Cerebellar nuclear complex (tissue), 1 donor: ENCODE measurements at places on chromosomes 12 and 14.
A peak's percentile ranks its signal among the peaks of the same experiment; 100 is the strongest.

DNA sequence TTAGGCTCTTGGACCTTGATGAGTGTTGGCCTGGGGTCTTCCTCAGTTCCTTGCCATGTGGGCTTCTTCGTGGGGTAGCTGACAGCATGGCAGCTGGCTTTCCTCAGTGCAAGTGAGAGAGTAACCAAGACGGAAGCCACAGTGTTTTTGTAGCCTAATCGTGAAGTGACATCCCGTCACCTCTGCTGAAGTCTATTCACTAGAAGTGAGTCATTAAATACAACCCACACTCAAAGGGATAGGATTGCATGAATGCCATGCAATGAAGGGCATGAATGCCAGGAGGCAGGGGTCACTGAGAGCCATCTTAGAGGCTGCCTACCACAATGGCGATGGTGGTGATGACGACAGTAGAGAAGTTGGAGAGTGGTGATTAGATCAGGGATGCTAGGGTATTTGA, 13.5 kb upstream of the ASIC1 start:
- no peak for DNase-seq

DNA sequence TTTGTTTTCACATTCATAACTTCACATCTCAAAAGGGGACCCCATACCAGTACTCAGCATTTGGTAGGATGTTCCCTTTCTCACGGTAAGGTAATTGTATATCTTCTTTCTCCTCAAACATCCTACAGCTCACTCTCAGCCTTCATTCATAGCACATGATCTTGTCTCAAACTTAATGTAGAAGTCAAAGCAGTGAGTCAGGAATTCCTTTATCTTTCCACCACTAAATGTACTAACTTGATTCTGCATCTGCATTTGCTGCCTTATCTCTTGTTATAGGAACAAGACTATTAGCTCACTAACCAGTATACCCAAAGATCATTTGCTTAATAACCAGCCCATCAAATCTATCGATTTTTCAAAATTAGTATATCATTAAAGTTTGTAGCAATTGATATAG, 22.9 kb downstream of the CPSF2 start:
- DNase-seq = no peak

- no peak for DNase-seq
These were observed 258.8 kb upstream of the GARIN6 start for GRCh38 chr12:99388671-99389195.

GRCh38 chr12:89663577-89664357, 44.9 kb downstream of the ATP2B1 start:
- no peak for DNase-seq

GRCh38 chr12:97461553-97461952, 1.1 kb upstream of the RMST start:
- DNase-seq = no peak

GRCh38 chr12:12476857-12477531, 85.7 kb downstream of the DUSP16 start:
- no peak for DNase-seq

DNA sequence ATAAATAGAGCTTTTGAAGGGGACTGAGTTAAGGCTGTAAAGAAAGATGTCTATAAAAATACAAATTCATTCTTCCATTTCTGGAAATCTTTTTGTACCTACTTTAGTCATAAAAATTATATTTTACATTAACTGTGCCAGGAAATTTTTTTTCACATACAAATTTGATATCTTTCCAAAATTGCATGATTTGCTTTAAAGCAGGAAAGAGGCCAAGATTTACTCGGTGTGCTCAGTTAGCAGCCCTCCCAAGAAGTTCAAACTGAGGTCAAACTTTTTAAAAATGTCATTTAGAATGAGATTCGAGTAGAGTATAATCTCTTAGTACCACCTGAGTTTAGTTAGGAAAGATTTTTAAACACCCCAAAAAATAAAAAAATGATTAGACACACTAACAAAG, 173.2 kb upstream of the GRIP1 start:
- no peak for DNase-seq

- no peak for DNase-seq
These were observed 201.2 kb upstream of the SFSWAP start for GRCh38 chr12:131509701-131510100.

DNA sequence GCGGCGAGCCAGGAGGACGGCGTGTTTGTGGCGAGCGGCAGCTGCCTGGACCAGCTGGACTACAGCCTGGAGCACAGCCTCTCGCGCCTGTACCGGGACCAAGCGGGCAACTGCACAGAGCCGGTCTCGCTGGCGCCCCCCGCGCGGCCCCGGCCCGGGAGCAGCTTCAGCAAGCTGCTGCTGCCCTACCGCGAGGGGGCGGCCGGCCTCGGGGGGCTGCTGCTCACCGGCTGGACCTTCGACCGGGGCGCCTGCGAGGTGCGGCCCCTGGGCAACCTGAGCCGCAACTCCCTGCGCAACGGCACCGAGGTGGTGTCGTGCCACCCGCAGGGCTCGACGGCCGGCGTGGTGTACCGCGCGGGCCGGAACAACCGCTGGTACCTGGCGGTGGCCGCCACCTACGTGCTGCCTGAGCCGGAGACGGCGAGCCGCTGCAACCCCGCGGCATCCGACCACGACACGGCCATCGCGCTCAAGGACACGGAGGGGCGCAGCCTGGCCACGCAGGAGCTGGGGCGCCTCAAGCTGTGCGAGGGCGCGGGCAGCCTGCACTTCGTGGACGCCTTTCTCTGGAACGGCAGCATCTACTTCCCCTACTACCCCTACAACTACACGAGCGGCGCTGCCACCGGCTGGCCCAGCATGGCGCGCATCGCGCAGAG, 873 bp downstream of the PLXNC1 start:
- no peak for DNase-seq

- no peak for DNase-seq
These were observed 79.4 kb upstream of the HIF1A start for GRCh38 chr14:61615743-61616523.

- DNase-seq = no peak
These were observed 1.8 kb upstream of the AHNAK2 start for GRCh38 chr14:104979758-104980610.

DNA sequence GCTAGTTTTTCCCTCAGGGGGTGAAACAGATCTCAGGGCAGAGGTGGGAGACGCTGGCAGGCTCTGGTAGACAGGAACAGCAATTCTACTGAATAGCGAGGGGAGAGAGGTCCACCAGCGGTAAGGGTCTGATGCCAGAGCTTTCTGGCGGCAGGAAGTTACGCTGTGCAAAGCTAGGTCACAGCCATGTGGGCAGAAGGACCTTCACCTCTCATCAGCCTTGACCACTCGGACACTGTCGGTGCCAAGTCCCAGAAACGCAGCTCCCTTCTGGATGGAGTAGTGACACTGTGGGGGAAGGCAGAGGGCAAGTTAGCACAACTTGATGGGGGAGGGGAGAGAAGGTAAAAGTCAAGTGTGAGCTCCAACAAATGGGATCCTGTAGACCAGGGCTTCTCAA, 10.3 kb upstream of the ZNF740 start:
- no peak for DNase-seq

- no peak for DNase-seq
These were observed 416.6 kb downstream of the LRIG3 start for GRCh38 chr12:58503731-58504130.

DNA sequence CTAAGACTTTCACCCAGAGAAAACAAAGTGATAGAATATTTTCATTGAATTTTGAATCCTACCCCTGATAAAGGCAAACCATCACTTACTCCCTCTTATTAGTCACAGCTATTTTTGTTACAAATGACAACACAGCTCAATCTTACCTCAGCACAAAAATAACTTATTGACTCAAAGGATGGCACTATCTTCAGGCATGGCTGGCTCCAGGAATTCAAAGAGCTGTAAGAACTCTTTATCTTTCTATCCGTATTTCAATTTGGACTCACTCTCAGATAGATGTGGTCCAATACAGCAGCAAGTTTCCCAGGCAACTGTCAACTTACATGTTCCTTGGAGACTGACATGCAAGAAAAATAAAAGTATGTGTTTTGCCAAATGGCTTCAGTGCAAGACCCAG, 709.4 kb upstream of the MDGA2 start:
- no peak for DNase-seq

DNA sequence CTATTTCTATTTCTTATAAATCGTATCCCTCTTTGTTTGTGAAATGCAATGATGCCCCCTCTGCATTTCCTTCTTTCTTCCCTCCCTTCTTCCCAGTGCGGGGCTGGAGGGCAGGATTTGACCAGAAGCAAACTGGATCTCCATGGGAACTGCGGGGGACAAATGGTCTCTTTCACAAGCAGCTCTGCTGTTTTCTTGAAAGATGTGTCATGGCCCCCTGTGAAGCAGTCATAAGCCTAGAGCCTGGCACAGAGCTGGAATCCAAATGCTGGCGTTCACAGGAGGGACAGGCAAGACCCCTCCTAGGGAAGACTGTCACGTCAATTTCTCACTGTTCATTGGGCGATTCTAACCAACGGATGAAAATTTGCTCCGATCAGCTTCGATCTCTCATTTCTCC, 203.5 kb upstream of the NOS1 start:
- no peak for DNase-seq

DNA sequence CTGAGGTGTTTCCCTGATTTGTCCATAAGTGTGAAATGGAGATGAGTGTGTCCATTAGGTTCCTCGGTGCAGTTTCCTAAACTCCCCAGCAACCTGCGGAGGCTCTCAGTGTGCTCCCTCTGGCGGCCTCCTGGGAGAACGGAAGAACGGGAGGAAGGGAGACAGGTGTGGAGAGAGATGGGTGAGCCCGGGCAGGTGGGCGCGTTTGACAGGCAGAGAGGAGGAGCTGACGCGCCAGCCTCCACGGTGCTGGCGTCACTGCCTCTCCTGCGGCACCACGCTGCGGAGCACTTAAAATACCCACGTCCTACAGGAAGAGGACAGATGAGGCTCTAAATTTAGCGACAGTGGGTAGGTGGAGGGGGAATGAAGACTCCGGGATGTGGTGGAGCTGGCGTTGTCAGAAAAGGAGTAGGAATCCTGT, 26.8 kb upstream of the PEX5 start:
- no peak for DNase-seq

GRCh38 chr12:109247831-109248654, 61.0 kb downstream of the FOXN4 start:
- DNase-seq = no peak

DNA sequence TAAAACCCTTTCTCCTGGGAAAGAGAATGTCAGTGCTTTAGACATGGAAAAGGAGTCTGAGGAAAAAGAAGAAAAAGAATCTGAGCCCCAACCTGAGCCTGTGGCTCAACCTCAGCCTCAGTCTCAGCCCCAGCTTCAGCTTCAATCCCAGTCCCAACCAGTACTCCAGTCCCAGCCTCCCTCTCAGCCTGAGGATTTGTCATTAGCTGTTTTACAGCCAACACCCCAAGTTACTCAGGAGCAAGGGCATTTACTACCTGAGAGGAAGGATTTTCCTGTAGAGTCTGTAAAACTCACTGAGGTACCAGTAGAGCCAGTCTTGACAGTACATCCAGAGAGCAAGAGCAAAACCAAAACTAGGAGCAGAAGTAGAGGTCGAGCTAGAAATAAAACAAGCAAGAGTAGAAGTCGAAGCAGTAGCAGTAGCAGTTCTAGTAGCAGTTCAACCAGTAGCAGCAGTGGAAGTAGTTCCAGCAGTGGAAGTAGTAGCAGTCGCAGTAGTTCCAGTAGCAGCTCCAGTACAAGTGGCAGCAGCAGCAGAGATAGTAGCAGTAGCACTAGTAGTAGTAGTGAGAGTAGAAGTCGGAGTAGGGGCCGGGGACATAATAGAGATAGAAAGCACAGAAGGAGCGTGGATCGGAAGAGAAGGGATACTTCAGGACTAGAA, 6.1 kb downstream of the PNN start:
- no peak for DNase-seq

DNA sequence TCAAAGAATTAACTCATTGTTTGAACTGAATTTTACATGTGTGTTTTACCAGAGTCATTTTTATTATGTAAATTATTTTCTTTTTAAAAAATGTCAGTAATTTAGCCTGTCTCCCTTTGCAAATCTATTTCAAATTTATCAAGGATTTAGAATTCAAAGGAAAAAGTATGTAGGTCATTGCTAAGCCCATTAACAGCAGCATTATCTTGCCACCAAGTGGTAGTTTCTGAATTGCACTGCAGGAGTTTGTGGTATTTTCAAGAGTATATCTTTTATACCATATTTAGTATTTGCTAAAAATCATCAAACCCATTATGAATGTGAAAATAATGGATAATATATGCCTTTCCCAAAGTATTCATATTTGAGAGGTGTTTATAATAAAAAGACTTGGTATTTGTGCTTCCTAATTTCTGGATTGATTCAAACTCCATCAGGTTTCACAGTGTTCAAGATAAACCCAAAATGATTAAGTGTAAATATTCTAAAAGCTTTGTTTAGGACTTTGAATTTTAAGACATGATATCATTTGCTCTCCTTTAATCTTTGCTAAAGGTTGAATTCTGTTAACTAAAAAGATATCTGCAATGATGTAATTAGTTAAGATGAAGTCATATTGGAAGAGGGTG, 711.4 kb downstream of the FSCB start:
- DNase-seq = no peak

GRCh38 chr12:123232472-123232806, 502 bp downstream of the MPHOSPH9 start:
- DNase-seq = peak; percentile 30

GRCh38 chr14:104965561-104966231, 12.5 kb downstream of the AHNAK2 start:
- no peak for DNase-seq

GRCh38 chr14:32307881-32308582, 21.1 kb upstream of the AKAP6 start:
- no peak for DNase-seq

DNA sequence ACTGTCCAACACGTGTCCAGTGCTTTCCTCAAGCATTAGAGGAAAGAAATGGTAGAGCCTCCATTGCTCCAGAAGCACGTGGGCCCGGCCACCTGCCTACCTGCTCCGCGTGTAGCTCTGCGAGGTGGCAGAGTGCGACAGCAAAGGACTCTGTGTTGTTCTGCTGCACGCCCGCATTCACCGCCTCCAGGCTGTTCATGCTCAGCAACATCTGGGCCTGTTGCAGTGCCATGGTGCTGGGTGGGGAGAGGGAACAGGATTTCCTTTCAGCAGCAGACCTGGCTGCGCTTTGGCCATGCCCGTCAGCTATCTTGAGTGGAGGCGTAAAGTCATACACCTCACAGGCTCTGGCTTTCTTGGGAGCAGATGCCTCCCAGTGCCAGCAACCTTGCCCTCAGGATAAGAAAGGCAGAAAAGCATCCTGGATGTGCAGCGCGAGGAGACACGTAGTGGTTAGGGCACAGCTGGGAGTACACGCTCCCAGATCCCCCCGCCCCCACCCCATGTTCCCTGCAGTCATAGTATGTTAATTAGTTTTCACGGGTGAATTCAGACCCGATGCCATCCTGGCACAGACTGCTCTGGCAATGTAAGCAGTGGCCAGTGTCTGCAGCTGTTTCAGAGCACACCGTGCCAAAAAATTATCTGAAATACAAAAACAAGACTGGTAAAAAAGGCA, 25.1 kb downstream of the ANAPC5 start:
- DNase-seq = no peak
